SHP77 treated with DMSO at 0.1 percent for 48 hours (cell line): ENCODE measurements at places on chromosomes 2 and 18.
A peak's percentile ranks its signal among the peaks of the same experiment; 100 is the strongest.

DNA sequence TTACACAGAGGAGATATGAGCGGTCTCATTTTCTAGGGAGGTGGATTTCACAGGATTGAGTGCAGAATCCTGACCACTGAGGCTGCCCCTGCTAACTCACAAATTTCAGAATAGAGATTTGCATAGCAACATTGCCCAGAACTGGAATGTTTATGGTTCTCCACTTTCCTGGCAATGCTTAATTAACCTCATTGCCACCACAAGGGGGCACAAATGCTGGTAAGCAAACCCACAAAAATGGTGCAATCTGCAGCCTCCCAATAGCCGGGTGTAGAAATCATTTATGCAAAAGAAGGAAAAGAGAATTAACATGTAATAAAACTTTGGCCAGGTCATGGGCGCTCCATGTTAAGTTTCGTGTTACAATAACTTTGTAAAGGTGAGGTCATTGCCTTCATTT, 112.4 kb downstream of the CYRIA start:
- DNase-seq: peak; percentile 11

- DNase-seq: no peak
Observed at GRCh38 chr18:9960258-9960904, 46.6 kb downstream of the VAPA start.

DNA sequence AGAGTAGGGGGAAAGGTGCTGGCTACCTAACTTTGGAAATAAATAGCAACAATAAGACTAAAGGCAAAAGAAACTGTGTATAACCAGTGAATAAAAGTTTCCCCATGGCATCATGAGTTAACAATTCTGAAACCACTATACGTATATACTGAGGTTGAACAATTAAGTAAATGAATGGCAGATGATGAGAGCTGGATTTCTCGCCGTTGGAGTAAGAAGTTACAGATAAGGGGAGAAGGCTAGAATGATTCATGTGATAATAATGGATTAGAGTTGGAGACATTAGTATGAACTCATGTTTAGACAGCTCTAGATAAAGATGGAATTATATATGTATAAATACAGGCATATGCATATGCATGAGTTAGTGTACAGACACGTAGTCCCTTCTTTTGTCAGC, 152.7 kb downstream of the UBR3 start:
- DNase-seq: no peak

- DNase-seq: no peak
Observed at GRCh38 chr2:121044412-121044811, 240.6 kb downstream of the TFCP2L1 start.

GRCh38 chr2:210496512-210496911, 20.0 kb upstream of the LANCL1 start:
- DNase-seq: no peak

DNA sequence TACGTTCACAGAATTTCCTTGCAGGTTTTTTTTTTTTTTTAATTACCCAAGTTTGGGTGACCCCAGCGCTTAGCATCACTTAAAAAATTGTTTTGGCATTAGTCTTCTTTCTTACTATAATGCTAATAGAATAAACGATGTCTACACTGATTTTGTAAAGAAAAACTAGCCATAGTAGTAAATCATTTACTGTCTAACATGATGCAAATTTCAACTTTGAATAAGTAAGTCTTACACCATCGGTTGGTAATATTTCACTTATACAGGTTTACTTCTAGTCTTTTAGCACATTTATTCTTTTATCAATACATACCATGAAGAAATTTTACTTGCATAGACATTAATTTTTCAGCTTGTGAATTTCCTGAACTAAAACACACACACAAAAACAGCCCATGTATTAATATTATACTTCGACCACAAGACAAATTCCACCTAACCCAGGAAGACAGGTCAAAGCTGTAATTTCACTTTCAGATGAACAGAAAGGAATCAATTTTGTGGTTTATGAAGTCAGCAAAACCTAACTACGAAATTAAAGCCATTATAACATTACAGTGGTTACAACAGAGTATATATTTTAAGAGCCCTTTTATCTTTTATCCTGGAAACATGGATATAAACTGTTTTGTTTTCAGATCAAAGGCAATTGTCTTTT, 1.9 kb downstream of the YES1 start:
- no peak for DNase-seq

DNA sequence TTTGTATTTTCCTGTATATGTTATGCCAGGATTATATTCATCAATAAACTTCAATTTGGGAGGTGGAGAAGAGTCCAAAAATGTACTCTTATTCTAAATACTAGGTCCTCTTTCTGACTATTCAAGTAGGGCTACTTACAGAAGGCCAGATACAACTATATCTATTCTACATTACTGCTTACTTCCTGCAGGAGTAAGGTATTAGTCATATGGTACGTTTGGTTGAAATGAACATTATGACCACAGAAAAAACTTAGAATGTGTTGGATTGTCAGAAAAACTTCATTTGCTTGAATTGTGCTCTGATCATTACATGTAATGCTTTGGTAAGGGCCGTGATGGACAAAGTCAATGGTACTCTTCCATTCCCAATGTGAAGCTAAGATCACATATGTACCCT, 35.0 kb downstream of the STAT4 start:
- DNase-seq: no peak

GRCh38 chr2:221655300-221655699, 83.2 kb upstream of the EPHA4 start:
- no peak for DNase-seq

GRCh38 chr2:79670198-79670597, 157.3 kb downstream of the CTNNA2 start:
- peak; percentile 79 for DNase-seq

GRCh38 chr18:54023471-54023870, 201.0 kb downstream of the MBD2 start:
- no peak for DNase-seq

DNA sequence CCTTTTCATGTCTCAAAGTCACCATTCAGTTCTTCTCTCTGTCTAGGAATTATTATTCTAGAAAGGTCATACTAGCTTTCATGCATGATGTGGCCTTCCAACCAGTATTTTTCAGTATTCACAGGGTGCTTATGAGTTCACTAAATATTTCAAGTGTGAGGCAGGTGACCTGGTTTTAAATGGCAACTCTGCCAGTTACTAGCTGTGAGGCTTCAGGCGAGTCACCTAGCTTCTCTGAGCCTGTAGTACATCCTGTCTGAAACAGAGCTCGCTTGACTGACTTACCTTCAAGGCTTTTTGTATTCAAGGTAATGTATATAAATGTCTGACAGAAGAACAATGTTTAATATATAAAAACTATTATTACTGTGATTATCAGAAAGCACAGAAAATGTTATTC, 19.4 kb upstream of the ACVR1 start:
- DNase-seq: no peak

DNA sequence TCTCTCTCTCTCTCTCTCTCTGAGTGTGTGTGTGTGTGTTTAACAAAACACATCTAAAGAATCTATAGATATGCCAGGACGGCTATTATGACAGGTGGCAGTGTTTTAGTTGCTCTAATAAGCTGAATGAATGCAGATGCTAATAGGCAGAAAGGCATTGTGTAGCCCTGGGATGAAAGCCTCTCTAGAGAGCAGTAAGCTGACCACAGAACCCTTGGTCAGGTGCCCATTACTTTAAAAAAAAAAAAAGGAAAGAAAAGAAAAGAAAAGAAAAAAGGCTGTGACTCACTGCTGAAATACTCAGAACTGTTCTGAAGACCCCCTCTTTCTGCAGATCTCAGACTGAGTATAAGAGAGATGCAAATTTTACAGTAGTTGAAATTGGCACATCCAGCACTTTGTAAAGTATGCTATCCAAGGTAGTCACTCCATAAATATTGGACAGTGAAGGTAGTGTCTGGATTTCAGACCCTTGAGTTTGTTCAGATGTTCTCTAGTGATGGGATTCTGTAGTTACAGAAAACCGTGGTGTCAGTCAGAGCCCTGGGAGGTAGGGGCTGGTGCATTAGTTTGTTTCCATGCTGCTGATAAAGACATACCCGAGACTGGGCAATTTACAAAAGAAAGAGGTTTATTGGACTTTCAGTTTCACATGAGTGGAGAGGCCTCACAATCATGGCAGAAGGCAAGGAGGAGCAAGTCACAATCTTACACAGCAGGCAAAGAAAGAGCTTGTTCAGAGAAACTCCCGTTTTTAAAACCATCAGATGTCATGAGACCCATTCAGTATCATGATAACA, 30.9 kb downstream of the OSBPL6 start:
- no peak for DNase-seq

DNA sequence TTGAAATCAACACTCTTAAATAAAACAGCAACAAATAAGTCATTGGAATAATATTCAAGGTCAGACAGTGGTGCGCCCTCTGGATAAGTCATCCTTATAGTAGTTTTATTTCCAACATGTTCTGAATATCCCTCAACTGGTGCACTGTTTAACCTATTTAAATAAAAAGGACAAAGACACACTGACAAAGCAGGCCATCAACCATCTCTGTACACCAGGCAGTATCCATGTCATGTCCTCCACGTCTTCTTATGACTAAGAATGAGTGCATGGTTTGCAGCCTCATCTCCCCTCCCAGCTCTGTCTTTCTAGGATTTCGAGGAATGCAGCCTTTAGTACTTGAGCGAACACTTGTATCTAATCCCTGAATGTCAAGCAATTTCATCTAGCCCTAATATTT, 42.4 kb downstream of the ST3GAL5 start:
- DNase-seq: no peak

- no peak for DNase-seq
Observed at GRCh38 chr2:55954306-55955035, 30.9 kb upstream of the EFEMP1 start.

DNA sequence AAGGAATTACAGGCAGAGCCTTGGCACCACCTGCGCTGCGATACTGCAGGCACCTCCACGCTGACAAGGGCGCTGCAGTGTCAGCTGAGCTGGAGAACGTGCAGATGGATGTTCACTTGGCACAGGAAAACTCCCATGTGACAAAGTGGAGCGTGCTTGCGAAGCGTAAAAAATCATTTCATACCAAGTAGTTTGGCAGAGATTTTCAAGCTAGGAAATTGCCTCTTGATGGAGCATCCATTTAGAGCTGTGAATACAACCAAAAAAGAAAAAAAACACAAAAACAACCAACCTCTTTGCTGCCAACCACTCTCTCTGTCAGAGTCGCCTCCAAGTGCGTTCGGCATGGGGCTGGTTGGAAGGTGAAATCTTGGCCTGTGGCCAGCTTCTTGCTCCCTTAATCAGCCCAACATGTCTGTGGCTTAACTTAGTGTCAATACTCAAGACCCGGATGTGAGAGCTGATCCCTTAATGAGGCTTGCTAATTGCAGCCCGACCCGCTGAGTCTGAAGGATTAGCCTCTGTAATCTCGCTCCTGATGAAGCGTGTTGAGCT, 38.1 kb downstream of the ACOXL start:
- DNase-seq: peak; percentile 26

DNA sequence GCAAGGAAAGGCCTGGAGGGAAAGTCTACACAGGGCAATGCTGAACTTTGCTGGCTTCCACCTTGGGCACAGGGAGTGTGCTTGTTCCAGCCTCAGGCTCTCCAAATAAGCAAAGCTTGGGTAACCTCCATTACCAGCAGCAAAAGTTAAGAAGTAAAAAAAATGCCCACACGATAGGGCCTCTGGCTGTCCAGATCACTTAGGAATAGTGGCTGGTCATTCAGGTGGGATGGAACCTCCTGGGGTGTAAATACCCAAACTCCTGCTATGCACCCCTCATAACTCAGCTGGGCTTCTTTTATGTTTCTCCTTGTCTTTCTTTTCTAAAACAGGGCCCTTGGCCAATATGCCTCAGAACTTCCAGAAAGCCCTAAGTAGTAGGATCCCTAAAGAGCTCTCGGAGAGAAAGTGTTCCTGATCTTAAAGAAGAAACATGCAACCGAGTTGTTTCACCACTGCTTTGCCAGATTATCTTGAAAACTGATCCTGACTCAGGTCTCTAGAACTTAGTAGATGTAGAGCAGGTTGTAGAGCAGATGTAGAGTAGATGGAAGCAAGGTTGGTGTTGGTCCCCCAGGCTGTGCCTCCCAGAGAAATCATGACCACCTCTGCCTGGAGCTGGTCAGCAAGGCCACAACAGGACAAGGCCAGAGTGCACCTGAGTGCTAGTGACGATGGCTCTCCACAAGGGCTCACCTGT, 2.0 kb upstream of the OSR1 start:
- DNase-seq: no peak

DNA sequence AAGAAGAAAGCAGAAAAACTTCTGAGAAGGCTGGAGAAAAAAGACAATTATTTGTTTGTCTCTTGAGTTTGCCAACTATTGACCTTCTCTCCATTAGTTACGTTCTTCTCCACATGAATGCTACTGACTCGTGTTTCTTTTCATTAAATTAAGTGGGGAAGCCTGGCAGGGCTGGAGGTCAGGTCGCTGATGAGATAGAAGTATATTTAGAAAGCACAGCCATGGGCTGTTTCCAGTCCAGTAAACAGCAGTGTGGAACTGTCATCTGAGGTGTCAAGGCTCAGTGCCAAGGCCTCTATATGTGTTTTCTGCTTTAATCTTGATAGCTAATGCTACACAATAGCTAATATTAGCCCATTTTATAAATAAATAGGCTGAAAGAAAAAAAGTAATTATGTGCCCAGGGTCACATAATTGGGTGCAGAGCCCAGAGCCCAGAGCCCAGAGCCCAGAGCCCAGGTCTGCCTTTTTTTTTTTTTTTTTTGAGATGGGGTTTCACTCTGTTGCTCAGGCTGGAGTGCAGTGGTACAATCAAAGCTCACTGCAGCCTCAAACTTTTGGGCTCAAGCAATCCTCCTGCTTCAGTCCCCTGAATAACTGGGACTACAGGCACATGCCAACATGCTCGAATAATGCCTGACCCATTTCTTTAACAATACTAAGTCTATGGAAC, 6.3 kb downstream of the MSGN1 start:
- DNase-seq: no peak
